ENCODE measurements at places on chromosomes 7 and 10. TPM values are rescaled to one million over a fixed set of nuclear protein-coding genes. Genes with fewer than 3 reads are reported as not detected.

Gene LDB3
- total RNA-seq, result 647 TPM

Gene LRRC4
- 3.2 TPM for total RNA-seq

DNA sequence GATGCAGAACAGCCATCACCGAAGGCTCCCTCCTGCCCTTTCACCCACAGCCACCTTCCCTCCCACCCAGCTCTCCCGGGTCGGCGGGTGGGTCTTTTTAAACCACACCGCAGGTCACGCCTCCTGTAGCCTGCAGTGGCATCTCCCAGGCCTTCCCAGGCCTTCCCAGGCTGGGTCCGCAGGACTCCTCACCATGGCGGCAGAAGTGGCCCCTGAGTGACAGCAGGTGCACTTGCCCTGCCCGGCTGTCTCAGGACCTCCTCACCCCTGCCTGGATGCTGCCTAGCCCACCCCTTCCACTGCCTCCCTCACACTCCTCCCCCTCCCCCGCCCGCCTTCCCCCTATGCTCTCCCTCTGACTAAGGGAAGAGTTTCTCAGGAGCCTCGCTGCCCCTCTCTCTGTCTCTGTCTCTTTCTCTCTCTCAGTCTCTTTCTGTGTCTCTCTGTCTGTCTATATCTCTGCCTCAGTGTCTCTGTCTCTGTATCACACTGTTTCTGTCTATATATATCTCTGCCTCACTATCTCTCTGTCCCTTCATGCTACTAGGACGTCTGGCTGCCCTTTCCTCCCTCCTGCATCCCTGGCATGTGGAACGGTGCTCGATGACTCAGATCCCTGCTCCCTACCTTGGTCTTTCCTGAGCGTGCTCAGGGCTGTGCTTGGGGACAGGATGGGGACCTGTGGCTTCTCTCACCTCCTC, 57.5 kb downstream of the GLRX3 start:
- DNase-seq, result no peak

Gene ZNF487
- 1.3 TPM for total RNA-seq

DNA sequence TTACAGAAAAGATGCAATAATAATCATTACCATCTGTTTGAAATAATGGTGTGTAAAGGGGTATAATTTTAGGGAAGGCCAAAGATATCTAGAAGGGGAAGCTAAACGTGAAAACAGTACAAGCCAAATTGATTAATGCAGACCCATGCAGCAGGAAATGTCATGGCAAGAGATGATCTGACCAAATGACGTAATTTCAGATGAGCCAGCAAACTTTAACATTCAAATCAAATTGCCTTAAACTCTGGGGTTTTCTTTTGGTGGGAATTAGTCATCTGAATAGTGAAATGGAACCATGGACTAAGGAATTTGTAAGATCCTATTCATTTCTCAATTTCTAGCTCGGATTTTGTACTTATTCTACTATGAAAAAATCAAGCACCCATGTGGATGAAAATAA, 21.4 kb upstream of the SCIN start:
- DNase-seq, result no peak

- DNase-seq, result no peak
These were observed 145.7 kb downstream of the REEP3 start for GRCh38 chr10:63666836-63667383.

GRCh38 chr10:12945690-12946359, 55.7 kb downstream of the CCDC3 start:
- DNase-seq, result no peak

Gene NME8
- total RNA-seq, result not detected

GRCh38 chr10:423178-423577, 266.3 kb downstream of the DIP2C start:
- DNase-seq, result no peak

DNA sequence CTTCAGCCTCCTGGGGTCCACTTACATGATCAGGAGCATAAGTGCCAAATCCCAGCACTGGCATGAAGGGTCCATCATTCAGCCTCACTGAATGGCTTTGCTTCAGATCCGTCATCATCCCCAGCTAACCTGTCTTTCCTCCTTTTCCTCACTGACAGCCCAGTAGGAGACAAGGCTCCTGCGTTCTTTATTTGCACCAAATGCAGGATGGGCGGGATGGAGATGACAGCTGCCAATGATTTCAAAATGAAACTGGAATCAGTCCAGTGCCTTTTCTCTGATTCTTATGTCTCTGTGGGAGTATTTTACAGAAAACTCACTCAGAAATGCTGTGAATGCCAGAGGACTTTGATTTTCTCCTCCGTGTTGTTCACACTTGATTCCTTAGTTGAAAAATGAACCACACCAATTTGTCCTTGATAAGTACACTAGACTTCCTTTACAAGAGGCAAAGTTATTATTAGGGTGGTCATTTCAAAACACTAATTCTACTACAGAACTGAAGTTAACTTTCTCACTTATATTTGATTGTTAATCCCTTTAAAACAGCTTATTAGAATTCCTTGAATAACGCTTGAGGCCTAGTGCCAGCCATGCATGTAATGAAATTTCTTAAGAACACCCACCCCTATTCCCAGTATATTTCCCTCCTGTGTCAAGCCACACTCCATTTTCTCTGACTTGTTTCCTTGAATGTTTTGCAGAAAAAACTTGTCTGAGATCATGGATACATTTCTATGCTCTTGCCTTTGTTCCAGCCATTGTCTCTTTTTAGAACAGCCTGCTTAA, at the start of gene AKR1C8:
AKR1C8 (minus strand) TSS at position 164 of the 789 bp plus-strand sequence; CDS start at position 118, 46 bp downstream.
- DNase-seq, result no peak

Gene PPP3CB
- 144 TPM for total RNA-seq

Gene PDZD7
- total RNA-seq, result not detected

DNA sequence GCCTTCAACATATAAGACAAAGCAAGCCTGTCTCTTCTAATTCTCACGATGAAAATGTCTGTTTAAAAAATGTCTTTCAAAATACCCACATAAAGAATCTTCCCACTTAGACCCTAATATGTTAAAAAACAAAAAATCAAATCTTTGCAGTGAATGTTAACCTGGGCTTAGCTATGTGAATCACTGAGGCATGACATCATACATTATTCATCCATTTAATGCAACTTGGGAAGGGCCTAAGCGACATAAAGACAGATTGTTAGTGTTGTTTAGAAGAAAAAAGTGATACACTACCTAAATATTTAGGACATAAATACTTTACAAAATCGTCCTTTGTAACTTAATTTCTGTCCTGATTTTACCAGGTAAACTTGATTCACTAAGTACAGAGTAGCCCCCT, 648.5 kb upstream of the NRP1 start:
- no peak for DNase-seq

DNA sequence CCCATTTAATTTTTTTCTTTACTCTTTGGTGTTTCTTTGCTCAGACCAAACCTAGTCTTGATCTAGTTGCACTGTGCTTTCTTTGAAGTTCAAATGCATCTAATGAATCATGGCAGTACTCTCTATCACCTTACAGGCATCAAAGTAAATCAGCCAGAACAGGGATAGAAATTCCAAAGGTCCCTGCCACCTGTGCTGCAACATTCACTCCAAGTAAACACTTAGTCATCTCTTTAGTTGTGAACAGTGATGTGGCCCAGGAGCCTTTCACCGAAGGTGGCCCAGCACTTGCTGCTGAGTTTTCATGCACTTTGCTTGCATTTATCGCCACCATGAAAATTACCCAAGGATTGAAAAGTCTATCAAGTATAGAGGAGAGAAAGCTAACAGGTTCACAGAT, 314.1 kb upstream of the ETV1 start:
- DNase-seq, result no peak

Gene CHCHD3
- total RNA-seq, result 184 TPM

- DNase-seq, result no peak
These were observed 722 bp downstream of the AGR2 start for GRCh38 chr7:16803881-16804673.

Gene MYH16
- total RNA-seq, result not detected

- DNase-seq, result no peak
These were observed 24.3 kb upstream of the LARP4B start for GRCh38 chr10:955820-956217.

DNA sequence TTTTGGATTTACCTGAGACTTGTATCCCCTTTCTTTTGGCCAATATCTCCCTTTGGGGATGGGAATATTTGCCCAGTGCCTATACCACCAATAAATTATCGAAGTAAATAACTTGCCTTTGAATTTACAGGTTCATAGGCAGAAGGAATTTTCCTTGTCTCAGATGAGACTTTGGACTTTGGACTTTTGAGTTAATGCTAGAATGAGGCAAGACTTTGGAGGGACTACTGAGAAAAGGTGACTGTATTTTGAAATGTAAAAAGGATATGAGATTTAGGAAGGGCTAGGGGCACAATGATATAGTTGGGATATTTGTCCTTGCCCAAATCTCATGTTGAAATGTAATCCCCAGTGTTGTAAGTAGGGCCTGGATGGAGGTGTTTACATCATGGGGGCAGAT, 384.5 kb upstream of the GHITM start:
- no peak for DNase-seq

All from psoas muscle (tissue), 8 donors.